ENCODE measurements at places on chromosomes 11 and 22.

DNA sequence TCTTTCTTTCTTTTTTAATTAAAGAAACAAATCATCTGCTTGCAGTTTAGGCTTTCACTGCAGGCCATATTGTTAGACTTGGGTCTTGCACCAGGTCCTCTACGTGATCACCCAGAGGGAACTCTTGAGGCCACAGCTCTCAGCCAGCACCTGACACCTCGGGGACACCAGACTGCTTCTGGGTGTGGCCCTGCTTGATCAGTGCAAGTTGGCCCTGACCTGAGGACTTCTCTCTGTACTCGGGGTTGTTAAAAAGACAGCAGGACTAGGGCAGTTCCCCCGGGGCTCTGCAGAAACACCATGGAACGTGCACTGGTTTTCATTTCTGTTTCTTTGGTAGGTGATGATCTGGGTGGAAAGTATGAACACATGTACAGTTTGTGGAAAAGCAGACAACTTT, 51.2 kb upstream of the MYO18B start:
- DNase-seq: no peak

DNA sequence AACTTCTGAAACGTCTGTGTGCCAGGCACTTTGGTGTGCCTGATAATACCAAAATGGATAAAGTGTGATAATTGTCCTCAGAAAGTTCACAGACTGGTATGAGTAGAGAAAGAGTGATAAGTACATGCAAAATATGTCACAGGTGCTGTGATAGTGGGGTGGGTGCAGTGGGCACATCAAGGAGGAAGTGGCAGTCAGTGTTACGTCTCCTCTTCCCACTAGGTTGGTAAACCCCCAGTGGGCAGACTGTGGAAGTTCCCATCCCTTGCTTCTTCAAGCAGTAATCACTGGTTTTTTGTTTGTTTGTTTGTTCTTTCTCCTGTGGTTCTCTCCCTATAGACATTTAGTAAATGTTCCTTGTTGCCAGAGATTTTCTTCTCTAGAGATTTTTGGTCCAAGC, 5.4 kb downstream of the RNF121 start:
- DNase-seq: peak; percentile 8

DNA sequence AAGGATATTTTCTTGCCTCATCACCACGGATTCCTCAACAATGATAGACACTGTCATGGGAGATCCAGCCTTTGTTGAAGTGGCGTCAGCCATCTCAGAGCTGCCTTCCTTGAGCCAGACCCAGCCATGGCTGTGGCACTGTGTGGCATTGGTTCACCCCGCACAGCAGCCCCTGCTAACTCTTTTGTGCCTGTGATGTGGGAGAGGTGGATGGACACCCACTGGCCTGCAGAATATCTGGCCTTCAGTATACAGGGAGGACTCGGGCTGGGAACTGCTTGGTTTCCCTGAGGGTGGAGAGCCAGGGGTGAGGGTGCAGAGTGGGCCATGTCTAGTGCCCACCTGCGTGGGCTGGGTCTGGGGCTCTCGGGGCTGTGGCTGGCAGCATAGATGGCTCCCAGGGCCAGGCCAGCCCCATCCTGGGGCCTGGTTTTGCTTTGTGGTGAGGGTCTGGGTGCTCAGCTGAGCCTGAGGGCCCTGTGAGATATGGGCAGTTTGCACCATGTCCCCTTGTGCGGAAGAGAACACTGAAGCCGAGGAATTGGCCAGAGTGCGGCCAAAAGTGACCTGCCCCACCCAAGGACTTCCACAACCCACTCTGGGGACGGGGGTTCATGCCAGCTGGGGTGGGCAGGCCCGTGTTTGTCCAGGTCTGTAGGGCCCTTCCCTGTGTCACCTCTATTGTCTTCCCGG, 6.1 kb downstream of the CLDN5 start:
- DNase-seq: no peak

DNA sequence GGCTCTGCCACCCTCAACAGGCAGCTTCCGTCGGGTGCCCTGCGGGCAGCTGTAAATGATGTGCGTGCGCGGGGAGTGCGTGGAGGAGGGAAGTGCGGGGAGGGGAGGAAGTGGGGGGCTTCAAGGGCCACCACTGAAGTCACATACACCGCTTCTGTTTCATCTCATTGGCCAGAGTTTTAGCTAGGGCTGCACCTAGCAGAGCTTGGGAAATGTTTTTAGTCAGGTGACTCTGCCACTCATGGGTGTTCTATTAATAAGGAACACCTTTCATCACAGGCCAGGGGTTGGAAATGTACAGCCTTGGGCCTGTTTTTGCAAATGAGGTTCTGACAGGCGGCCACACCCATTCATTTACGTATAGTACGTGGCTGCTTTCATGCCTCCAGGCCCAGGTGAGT, 14.6 kb downstream of the FAM118A start:
- no peak for DNase-seq

DNA sequence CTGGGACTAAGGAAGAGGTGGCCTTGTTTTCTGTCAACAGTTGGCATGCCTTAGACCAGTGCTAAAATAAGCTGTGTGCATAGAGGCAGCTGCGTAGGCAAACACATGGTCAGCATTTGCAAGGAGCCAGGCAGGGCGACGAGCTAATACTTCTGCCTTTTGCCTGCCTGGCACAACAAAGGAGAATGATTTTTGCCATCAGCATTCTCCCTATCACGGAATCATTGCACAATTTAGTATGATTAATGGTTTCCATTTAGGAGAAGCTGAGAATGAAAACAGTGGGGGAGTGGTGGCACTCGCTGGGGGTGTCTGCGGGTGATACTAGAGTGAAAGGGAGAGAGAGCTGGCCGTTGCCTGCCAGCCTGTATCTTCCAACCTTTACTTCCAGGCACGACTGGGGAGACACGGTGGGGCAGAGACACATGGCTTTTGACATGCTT, 336.0 kb downstream of the CADM1 start:
- no peak for DNase-seq

- no peak for DNase-seq
These were observed 210.5 kb downstream of the MN1 start for GRCh38 chr22:27591060-27591459.

DNA sequence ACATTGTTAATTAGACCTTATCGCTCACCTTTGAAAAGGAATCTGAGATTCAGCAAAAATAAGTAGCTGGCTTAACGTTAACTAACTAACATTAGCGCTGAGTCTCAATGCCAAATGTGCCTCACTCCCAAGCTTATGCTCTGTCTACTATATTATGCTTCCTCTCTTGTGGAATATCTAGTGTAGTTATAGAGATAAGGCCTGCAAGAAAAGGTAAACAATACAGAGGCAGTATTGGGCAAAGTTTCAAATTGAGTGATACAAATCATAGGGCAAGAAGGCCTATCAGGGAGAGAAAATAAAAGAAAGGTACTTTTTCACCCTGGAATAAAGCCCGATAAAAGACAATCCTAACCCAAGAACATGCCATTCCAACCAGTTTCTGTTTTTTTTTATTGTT, 61.6 kb upstream of the SLC17A6 start:
- DNase-seq: no peak

All from CD4-positive, alpha-beta T cell treated with Interleukin-10 for 1 hour (primary cell).